Endodermal cell (in vitro differentiated cells): ENCODE measurements at places on chromosomes 12 and 14.

DNA sequence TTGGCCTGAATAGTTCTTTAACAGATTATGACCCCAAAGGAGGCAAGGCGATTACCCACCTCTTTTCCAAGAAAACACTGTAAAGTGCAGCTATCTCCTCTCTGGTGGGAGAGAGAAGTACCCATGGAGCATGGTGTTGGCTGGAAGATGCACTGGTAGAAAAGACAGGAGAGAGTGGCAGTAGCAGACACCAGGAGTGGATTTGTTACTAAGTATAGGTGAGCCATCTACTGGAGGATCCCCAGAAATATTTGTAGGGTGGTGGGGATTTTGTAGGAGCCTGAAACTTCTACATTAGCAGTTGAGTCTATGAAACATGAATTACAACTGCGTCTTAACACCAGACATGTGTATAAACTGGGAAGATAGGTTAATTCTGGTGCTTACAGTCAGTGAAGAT, 148.0 kb downstream of the SLC38A4 start:
- DNase-seq = peak; percentile 69

GRCh38 chr12:18749386-18749957, 11.6 kb downstream of the CAPZA3 start:
- no peak for DNase-seq

DNA sequence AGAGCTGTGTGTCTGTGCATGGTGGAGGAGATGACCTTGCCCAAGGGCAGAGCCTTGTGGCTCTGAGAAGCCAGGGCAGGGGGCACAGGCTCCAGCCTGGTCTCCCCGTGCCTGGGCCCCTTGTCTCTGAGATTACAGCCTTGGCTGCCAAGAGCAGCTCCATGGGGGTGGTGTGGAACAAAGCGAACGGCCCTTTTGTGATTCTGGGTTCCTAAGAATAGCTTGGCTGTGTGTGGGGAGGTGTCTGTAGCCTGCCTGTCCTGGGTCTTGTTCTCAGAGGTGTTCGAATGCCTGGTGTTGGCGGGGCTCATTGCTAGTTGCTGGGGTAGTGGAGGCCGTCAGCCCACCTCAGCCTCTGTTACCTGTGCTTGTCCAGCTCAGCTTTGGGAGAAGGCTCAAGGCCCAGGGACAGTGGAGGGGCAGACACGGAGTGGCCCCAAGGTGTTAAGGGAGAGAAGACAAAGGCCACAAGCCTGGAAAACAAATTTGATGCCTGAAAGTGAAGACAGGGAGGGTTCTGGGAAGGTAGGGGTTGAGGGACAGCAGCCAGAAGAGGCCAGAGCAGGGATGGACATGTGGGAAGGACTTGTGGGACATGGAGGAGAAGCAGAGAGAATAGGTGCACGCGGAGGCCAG, 7.4 kb upstream of the MYH7 start:
- DNase-seq = no peak

GRCh38 chr14:72682188-72682587, 211.7 kb downstream of the DPF3 start:
- no peak for DNase-seq

- DNase-seq = no peak
These were observed 99.9 kb downstream of the TMTC3 start for GRCh38 chr12:88241862-88242570.

- DNase-seq = no peak
These were observed 64.5 kb downstream of the CRADD start for GRCh38 chr12:93741659-93742109.

DNA sequence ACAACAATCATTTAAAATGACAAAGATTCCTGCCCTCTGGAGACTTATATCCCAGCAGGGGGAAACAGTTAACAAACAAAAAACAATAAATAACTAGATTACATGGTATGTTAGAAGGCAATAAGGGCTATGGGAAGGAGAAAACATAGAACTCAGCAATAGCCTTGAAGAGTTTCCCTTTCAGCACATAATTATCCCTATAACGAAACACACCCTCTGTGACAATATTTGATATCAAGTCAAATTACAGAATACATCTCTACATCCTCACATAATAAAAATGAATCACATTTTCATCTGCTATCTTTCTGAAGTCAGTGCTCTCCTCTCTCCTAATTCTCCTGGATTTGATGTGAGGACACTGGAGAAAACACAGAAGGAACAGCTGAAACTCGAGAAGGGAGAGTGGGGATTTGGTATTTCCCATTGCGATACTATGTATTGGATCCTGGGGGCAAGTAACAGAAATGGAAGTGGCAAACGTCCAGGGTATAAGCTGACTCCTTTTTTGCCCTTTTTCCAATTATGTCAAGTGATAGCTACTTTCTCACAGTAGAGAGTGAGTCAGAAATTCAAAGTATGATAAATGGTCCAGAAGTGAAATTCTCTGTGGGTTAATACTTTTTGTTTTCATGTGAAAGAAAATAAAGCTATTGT, 9.7 kb upstream of the PTGER2 start:
- no peak for DNase-seq

DNA sequence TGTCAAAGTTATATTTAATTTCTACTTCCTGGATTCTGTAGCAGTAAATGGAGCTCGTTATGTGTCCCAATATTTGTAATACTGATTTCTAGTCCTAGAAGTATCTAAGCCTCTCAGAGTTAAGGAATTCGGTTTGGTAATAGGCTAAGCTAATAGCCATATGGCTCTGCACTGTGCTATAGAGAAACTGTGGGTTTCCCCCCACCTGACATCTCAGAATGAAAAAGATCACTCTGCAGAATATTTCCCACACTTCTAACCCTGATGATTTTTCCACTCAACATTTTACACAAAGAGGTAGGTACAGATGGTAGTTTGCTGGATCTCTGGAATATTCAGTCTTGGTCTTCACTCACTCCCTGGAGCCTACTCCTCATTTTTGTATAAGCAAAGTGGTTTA, 71.2 kb downstream of the BORCS5 start:
- DNase-seq = no peak

DNA sequence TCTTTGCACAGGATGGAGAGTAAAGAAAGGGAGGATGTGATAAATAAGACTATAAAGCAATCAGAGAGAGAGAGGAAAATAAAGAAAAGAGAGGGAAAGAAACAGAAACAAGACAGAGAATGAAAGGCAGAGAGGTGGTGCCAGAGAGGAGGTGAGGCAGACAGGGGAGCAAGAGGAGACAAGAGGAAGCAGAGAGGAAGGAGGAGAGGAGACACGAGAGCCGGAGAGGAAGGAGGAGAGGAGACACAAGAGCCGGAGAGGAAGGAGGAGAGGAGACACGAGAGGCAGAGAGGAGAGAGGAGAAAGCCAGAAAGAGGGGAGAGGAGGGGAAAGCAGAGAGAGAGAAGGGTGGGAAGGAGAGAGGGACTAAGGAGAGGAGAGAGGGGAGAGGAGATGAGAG, 125.2 kb downstream of the PAPOLA start:
- no peak for DNase-seq

GRCh38 chr14:106788534-106788933, 1262.2 kb downstream of the TMEM121 start:
- no peak for DNase-seq

DNA sequence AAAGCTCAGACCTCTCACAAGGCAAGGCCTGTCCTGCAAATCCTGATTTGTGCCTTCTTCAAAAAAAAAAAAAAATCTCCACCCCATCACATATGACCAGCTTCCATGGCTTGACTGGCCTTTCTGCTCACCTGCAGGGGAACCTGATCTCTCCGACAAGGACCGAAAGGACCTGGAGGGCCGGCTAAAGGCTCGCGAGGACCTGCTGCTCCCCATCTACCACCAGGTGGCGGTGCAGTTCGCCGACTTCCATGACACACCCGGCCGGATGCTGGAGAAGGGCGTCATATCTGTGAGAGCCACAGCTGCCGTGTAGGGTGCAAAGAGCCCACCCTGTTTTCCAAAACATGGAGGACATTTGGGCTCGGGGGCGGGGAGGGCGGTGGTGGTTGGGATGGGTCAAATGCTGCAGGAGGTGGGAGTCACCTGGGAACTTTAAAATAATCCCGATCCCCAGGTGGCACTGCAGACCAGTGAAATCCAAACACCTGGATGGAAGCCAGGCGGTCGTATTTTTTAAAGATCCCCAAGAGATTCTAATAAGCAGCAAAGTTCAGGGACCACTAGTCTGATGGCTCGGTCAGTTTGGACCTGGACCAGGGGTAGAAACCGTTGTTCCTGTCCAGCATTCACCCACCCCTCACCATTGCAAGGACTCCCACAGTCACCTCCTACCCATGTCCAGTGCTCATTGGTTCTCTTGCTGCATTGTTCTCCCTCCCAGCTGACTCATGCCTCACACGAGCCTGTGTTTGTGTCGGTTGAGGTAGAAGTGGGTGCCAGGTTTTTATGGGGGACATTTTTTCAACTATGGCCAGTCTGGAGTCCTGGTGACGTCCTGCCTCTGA, 44.8 kb downstream of the FOXN4 start:
- DNase-seq = peak; percentile 99

DNA sequence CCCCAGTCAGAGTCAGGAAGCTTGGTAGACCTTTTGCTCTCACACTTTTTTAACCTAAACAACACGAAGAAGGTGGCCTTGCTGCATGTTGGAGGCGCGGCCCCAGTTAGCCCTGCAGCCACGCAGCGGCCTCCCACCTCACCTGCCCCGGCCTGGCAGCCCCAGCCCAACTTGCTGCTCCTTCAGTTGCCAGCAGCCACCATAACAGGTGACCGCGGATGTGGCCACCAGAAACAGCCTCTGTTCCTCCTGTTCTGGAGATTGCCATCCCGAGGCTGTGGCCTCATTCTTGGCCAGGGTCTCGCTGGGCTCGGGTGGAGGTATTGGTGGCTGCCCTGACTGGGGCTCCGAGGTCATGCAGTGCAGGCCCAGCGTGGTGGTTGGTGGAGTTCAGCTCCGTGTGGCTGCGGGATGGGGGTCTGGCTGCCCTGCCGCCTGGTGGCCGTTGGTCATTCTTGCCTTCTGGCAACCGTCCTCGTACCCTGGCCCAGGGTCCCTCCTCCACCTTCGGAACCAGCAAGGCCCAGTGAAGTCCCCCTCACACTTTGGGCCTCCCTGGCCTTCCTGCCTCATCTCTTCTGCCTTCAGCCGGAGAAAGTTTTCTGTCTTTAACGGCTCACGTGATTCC, 20.7 kb upstream of the TEX22 start:
- peak; percentile 74 for DNase-seq

DNA sequence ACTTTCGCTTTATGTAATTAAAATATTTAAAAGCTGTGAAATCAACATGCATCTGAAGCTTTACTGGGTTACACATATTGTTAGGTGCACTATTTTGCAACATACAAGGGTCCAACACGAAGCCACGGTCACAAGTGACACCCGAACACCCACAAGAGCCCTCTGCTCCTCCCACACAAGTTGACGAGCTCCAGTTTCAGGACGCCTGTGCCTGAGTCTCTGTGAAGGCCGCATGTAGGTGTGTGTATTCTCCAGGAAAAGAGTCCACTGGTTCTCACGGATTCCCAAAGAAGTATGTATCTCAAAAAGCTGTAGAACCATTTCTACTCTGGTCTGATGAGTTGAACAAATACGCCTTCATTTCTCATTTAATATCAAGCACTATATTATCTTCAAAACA, 12.0 kb downstream of the SLC15A4 start:
- no peak for DNase-seq

GRCh38 chr14:87960013-87960787, 32.8 kb downstream of the GALC start:
- DNase-seq = no peak

- peak; percentile 39 for DNase-seq
These were observed 72.2 kb downstream of the SETD3 start for GRCh38 chr14:99408286-99408970.

DNA sequence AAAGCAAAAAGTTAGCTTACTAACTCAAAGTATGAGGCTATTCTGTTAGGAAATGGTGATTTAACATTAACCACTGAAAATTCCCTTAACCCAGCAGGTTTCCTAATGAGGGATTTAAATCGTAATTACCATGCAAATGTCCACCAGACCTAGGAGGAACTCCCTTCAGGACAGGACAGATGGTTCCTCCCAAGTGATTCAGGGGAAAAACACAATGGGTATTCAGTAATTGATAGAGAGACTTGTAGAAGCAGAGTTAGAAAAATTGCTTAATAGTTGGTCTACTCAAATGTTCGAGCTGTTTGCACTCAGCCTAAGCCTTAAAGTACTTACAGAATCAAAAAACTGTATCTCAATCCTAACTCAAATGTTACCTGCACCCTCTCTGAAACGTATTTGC, 21.6 kb downstream of the RERGL start:
- DNase-seq = no peak

GRCh38 chr12:62977418-62977817, 42.5 kb upstream of the PPM1H start:
- no peak for DNase-seq

GRCh38 chr14:64185184-64185583, 109.0 kb downstream of the ESR2 start:
- DNase-seq = no peak

GRCh38 chr14:20612403-20612802, 21.2 kb upstream of the RNASE12 start:
- DNase-seq = no peak

GRCh38 chr14:54322246-54322645, 74.6 kb upstream of the CDKN3 start:
- DNase-seq = no peak

GRCh38 chr14:48580692-48581091, 905.3 kb upstream of the MDGA2 start:
- DNase-seq = no peak

GRCh38 chr12:79448816-79449215, 241.9 kb downstream of the PAWR start:
- no peak for DNase-seq

DNA sequence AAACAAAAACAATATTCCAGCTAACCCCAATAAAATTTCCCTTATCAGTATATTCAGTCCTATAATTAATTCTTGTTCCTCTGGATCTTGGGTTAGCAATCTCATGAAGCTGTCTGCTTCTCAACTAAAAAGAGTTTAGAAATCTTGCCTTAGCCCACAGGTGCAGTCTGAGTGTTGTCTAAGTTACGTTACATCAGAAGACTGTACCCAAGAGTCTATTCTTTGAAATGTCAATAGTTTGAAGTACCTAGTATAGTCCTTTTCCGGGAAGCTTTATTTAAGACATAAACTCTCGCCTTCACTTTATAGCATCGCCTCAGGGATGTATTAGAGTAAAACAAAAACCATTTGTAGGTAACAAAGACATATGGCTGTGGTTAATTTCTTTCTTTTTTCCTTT, 465.1 kb downstream of the FUT8 start:
- DNase-seq = no peak

DNA sequence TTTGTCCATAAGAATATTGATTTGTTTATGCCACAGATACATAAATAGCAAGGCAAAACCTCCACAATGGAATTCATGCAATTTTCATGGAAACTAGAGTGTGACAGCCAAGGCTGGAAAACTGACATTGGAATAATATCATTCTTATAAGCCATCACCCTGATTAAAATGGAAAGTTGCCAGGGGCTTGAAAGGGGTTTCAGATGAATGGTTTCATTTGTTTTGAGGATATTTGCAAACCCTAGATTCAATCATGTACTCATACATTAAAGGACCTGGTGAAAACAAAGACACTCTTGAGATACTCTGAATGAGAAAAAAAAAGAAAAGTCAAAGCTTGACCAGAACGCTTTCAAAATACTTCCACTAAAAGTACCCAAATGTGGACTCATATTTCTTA, 205.7 kb downstream of the DIO2 start:
- DNase-seq = no peak
